ENCODE measurements at places on chromosomes 11 and 22.

GRCh38 chr11:10058356-10058755 lies 235.7 kb downstream of the SBF2 start:
- no peak for DNase-seq

- no peak for DNase-seq
Measured at GRCh38 chr11:59614277-59615119, 1.1 kb downstream of the OSBP start.

GRCh38 chr22:28241656-28242290 lies 322.7 kb upstream of the PITPNB start:
- no peak for DNase-seq

- DNase-seq = no peak
Measured at GRCh38 chr11:65552388-65552951, 5.7 kb downstream of the LTBP3 start.

GRCh38 chr11:115164774-115165173 lies 339.4 kb downstream of the CADM1 start:
- DNase-seq = no peak

GRCh38 chr22:49367041-49367697 lies 460.5 kb downstream of the BRD1 start:
- DNase-seq = no peak

DNA sequence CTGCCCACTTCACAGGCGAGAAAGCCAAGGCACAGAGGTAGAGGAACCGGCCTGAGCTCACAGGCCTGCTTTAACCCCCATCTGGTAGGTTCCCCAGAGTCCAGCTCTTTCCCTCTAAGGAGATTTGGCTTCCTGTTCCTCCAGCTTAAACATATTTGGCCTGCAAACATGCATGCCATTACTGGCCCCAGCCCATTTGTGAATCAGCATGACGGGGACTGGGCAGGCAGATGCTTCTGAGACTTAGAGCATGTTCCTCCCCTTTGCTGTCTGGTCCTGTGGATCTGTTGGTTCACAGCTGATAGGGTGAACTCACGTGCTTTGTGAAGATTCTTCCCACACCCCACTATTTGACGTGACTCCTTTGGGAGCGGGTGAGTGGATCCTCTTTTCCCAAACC lies 12.6 kb downstream of the CHST1 start:
- DNase-seq = no peak

GRCh38 chr11:85740481-85741400 lies 54.7 kb upstream of the CCDC89 start:
- DNase-seq = no peak

DNA sequence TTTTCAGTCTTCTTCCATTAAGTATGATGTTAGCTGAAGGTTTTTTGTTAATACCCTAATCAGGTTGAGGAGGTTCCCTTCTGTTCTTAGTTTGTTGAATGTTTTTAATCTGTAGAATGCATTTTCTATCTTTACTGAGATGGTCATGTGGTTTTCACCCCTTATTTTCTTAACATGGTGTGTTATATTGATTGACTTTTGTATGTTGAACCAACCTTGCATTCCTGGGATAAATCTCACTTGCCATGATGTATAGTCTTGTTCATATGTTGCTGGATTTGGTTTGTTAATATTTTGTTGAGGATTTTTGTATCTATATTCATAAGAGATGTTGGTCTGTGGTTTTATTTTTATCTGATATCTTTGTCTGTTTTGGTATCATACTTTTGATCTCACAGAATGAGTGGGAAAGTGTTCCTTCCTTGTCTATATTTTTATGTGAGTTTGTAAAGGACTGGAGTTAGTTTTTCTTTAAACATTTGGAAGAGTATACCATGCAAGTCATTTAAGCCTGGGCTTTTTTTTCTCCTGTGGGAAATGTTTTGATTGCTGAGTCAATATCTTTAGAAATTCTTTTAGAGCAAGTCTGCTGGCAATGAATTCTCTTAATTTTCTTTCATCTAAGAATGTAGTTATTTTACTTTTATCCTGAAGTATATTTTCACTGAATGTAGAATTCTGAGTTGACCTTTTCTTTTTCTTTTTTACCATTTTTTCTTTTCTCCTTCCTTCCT lies 5.5 kb upstream of the P4HA3 start:
- DNase-seq = no peak
